ENCODE measurements at places on chromosomes 13 and 19. TPM values are rescaled to one million over a fixed set of nuclear protein-coding genes. Genes with fewer than 3 reads are reported as not detected.

Gene KIR2DL1
- not detected for total RNA-seq

Gene GNA15
- total RNA-seq = not detected

Gene NCR1
- total RNA-seq = not detected

Gene TMTC4
- 14.0 TPM for total RNA-seq

Gene ZNF558
- total RNA-seq = 12.3 TPM
